ENCODE measurements at places on chromosomes 11 and 22. TPM values are rescaled to one million over a fixed set of nuclear protein-coding genes. Genes with fewer than 3 reads are reported as not detected.

The NEFH gene
- total RNA-seq: not detected

The PANX3 gene
- total RNA-seq: not detected

The KLHDC7B gene
- 0.06 TPM for total RNA-seq

The CHCHD10 gene
- total RNA-seq: 3.5 TPM

The KCNQ1 gene
- not detected for total RNA-seq

The CD44 gene
- total RNA-seq: 149 TPM

The NLRP6 gene
- not detected for total RNA-seq

The BBOX1 gene
- not detected for total RNA-seq

GRCh38 chr11:19359221-19360000, 118.7 kb upstream of the E2F8 start:
- no peak for DNase-seq

DNA sequence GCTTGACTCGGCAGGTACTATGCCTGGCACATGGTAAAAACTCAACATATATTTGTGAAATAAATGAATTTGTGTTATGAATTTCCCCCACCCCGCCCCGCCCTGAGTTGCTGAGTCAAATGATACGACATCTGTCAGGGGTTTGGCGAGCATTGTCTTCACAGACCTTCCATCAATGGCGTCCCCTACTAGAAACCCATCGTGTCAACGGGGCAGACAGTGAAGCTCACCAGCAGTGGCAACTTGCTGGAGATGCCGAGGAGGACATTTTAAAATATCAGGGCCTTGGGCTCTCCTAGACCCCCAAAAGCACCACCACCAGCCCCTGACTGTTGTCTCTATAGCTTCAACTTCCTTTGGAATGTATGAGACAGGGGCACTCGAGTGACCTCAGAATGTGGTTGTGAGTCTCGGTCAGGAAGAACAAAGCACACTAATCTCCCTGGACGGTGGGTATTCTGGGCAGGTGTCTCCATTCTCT, 761 bp upstream of the NXF1 start:
- DNase-seq: peak; percentile 25

GRCh38 chr11:15903246-15903645, 453.1 kb downstream of the SOX6 start:
- peak; percentile 9 for DNase-seq

DNA sequence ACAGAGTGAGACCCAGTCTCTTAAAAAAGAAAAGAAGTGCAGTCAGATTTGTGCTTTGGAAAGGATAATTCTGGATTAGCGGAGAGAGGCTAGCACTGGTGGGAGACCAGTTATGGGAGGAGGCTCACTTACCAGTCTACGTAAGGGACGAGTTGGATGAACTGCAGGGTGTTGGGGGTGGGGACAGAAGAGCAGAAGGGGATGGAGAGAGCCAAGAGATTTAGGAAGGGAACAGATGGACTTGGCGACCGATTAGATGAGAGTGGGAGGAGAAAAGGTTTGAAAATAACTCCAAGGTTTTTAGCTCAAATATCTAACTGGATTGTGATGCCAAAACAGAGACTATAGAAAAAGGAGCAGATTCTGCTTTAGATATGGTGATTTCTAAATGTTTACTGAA, 81.4 kb downstream of the SFI1 start:
- no peak for DNase-seq

- peak; percentile 51 for DNase-seq
Observed at GRCh38 chr11:78957476-78958245, 383.0 kb upstream of the NARS2 start.

- DNase-seq: no peak
Observed at GRCh38 chr11:61632096-61632495, 48.1 kb upstream of the DAGLA start.

GRCh38 chr11:4576880-4577279, 4.7 kb upstream of the OR52I2 start:
- no peak for DNase-seq

GRCh38 chr11:62315431-62315830, 16.6 kb upstream of the SCGB1D4 start:
- no peak for DNase-seq

GRCh38 chr11:41250408-41250935, 209.0 kb downstream of the LRRC4C start:
- DNase-seq: no peak

- no peak for DNase-seq
Observed at GRCh38 chr11:128467041-128467440, 120.3 kb downstream of the ETS1 start.

DNA sequence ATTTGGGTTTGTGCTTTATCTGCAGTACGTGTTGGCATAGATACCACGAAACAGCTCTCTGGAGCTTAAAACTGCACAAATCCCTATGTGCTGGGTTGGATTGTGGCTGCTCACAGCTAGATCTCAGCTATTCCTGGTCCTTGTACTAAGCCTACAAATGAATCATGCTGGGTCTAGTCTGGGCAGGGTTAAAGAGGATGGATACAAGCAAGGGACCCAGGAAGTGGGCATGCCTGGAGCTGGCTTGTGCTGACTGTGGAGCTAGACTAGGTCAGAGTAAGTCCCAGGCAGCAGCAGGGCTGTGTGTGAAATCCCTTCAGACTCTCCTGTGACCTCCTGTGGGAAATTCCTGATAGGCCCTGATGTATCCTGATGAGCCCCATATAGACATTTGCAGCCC, 3.9 kb upstream of the E2F8 start:
- DNase-seq: no peak

- DNase-seq: no peak
Observed at GRCh38 chr22:23357053-23357452, 176.7 kb downstream of the BCR start.

DNA sequence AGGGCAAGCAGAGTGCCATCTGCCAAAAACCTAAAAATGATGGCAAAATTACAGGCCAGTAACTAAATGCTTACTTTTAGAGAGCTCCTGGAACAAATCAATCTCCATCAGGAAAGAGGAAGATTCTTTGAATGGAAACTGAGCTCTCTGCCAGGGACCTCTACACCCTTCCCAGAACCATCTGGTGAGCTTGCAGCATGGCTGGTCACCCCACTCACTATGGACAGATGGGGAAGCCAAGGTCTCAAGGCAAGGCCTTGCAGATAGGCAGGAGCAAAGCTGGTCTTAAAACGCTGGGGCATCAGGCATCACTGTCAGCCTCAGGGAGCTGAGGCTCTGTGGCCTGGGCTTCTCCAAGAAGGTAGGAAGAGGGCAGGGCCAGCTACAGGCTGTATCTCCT, 36.2 kb downstream of the SERGEF start:
- no peak for DNase-seq

DNA sequence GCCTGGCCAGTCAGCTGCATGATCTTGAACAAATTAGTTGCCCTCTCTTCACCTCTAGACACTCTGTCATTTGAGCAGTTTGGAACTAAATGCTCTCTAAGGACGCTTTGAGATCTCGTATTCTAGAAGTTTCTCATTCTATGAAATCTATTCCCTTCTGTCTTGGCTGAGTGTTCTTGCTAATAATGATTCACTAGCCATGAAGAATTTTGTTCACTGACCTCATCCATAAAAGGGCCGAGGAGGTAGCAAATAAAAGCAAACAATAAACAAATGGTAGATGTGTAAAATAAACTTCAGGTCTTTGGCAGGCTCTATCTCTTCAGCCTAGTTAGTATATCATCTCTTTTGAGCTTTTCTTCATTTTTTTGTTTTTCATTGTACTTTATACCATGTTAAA, 76.6 kb downstream of the USP35 start:
- no peak for DNase-seq

- no peak for DNase-seq
Observed at GRCh38 chr22:30572840-30573593, 1.4 kb downstream of the GAL3ST1 start.

- no peak for DNase-seq
Observed at GRCh38 chr11:24233041-24233440, 263.8 kb upstream of the LUZP2 start.

- peak; percentile 50 for DNase-seq
Observed at GRCh38 chr22:43136255-43136654, 6.9 kb downstream of the MCAT start.

DNA sequence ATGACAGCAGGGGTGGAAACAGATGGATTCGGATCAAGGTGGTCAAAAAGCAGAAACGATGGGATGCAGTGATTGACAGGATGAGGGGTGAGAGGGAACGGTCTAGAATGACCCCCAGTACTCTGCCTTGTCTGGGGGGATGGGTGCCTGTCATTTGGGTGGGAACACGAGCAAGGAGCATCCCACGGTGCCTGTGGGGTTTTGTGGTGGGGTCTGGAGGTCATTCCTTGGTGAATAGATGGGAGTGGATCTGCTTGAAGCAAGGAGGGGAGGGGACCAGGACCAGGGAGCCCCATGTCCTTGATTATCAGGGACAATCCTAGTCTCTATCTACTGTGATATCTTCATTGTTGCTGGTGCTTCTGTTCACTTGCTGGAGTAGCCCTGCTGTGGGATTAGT, 8.1 kb upstream of the CERK start:
- DNase-seq: no peak

DNA sequence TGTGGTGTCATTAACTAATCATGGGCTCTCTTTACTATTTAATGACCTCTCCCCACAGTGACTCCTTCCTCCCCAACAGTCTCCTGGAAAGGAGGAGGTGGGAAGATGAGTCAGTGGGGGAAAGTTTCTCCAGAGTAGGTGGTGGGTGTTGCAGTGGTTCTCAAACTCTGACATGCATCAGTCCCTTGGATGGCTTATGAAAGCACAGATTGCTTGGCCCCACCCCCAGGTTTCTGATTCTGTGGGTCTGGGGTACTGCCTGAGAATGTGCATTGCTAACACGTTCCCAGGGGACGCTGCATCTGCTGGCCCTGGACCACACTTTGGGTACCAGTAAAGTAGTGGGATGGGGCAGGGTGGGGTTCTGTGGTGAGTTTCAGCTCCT, 9.8 kb downstream of the CD82 start:
- peak; percentile 87 for DNase-seq

- DNase-seq: peak; percentile 48
Observed at GRCh38 chr11:93585758-93586157, 42.6 kb upstream of the SMCO4 start.

- DNase-seq: no peak
Observed at GRCh38 chr22:38842512-38843200, 1.2 kb downstream of the NPTXR start.

DNA sequence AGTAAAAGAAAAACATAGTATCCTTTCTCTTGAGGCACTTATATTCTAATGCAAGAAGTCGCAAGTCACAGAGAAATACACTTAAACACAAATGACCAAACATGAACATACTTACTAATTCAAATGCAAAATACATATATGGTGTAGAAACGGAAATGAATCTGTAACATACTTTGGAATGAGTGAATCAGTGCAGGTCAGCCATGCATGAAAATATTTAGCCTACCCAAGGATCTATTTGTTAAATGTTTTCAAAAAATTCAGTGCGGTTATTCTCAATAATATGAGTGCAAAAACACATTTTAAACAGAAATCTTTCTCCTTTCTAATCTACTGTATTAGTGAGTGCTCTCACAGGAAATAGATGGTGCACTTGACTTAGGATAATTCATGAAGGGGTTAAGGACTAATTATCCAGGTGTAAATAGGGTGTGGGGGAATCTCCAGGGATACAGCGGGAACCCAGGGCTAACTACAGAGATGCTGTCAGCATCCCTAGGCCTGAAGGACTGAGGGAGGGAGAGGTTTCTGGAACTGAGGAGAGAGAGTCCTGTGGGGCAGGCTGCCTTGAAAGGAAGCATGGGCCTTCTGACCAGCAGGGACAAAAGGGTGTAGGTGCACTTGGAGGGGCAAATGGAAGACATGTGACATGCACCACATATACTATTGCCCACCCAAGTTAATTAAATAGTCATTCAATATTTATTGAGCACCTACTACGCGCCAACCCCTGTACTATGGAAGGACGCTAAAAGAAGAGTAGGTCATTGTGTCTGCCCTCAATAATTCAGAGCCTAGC, 139.2 kb downstream of the MAML2 start:
- DNase-seq: no peak

Measured in Daoy (cell line).